ENCODE measurements at places on chromosomes 7 and 10. TPM values are rescaled to one million over a fixed set of nuclear protein-coding genes. Genes with fewer than 3 reads are reported as not detected.

GRCh38 chr7:145082366-145083161, 246.7 kb upstream of the TPK1 start:
- H3K4me3 ChIP-seq, result no peak overlapping the region
- DNase-seq, result no peak
- H3K27me3 ChIP-seq, result no peaks in the 10 kb centered on the region
- no peaks in the 10 kb centered on the region for H3K4me1 ChIP-seq

The SLC16A9 gene
- not detected for total RNA-seq

- 0 out of 2 replicates have a peak, but pooled peaks cover 3% of the 10 kb centered on the region for H3K27me3 ChIP-seq
- DNase-seq, result no peak
- no peaks in the 10 kb centered on the region for H3K4me1 ChIP-seq
- H3K27ac ChIP-seq, result no peak overlapping the region
Measured at GRCh38 chr10:120715171-120715570, 136.0 kb upstream of the WDR11 start.

The UCN3 gene
- not detected for total RNA-seq

The PLPP4 gene
- not detected for total RNA-seq

- no peaks in the 10 kb centered on the region for H3K27me3 ChIP-seq
- H3K36me3 ChIP-seq, result no peaks in the 10 kb centered on the region
- H3K4me3 ChIP-seq, result no peak overlapping the region
- peaks cover 7% of the 10 kb centered on the region for H3K4me1 ChIP-seq
- no peak overlapping the region for H3K27ac ChIP-seq
Measured at GRCh38 chr7:29271319-29271658, 76.7 kb downstream of the CHN2 start.
